Upper lobe of left lung (tissue), 6 donors: ENCODE measurements at places on chromosomes 1 and 21. TPM values are rescaled to one million over a fixed set of nuclear protein-coding genes. Genes with fewer than 3 reads are reported as not detected.
A peak's percentile ranks its signal among the peaks of the same experiment; 100 is the strongest.

GRCh38 chr1:30856260-30856790, 52.2 kb downstream of the SDC3 start:
- peaks cover 13% of the 10 kb centered on the region for H3K4me1 ChIP-seq
- H3K27me3 ChIP-seq, result no peaks in the 10 kb centered on the region
- no peak overlapping the region for H3K27ac ChIP-seq

Gene DHRS3
- total RNA-seq, result 126 TPM

Gene VPS26C
- total RNA-seq, result 56.2 TPM

Gene SNRPE
- total RNA-seq, result 20.0 TPM

GRCh38 chr21:46319186-46319585, 4.5 kb downstream of the C21orf58 start:
- H3K4me3 ChIP-seq, result no peak overlapping the region
- no peaks in the 10 kb centered on the region for H3K36me3 ChIP-seq

Gene SPRR5
- total RNA-seq, result not detected

Gene ACBD6
- total RNA-seq, result 57.5 TPM

DNA sequence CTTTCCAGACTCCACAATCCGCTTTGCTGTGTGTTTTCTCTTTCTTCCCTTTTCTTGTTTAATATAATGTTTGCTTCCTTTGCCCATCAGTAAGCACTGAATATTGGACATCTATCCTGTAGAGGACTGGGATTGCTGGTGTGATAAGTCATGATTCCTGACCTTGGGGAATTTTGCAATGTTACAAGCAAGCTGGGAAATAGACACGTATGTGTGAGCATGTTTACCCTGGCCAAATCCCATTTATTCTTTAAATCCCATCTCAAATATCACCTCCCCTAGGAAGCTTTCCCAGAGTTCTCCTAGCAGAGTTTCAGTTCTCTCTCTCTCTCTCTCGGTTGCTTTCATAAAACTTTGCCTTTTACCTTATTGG, 155.3 kb downstream of the ROR1 start:
- H3K27ac ChIP-seq, result no peak overlapping the region
- no peaks in the 10 kb centered on the region for H3K27me3 ChIP-seq
- H3K4me1 ChIP-seq, result peaks cover 13% of the 10 kb centered on the region
- H3K36me3 ChIP-seq, result no peaks in the 10 kb centered on the region
- no peak overlapping the region for H3K4me3 ChIP-seq
- DNase-seq, result no peak

Gene SMAP2
- total RNA-seq, result 73.7 TPM

DNA sequence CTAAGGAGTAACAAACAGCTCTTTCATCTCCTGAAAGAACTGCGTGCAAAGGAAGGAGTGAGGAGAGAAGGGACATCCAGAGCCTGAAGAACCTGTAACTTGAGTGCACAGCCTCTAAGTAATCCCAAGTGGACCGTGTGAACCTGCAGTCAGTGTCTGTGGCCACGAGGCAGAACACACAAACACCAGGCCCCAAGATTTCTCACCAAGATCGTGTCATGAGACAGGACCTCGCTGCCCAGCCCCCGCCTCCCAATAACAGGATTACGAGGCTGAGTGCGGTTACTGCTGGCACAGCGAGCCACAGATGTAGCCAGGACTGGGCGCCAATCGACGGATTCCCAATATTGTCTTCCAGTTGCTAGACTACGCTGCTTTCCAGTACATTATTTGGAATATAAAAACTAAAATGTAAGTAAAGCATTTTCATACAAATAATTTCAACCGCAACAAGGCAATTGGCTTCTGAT, 101.3 kb upstream of the SLC25A33 start:
- no peaks in the 10 kb centered on the region for H3K36me3 ChIP-seq
- H3K27ac ChIP-seq, result peak overlapping the region; percentile 36
- DNase-seq, result no peak
- no peak overlapping the region for H3K4me3 ChIP-seq
- H3K4me1 ChIP-seq, result peaks cover 17% of the 10 kb centered on the region
- no peaks in the 10 kb centered on the region for H3K27me3 ChIP-seq

GRCh38 chr21:42737951-42738590, 84.7 kb downstream of the PDE9A start:
- H3K4me3 ChIP-seq, result no peak overlapping the region
- no peaks in the 10 kb centered on the region for H3K36me3 ChIP-seq
- H3K27me3 ChIP-seq, result no peaks in the 10 kb centered on the region
- H3K27ac ChIP-seq, result peak overlapping the region; percentile 86

- H3K27me3 ChIP-seq, result no peaks in the 10 kb centered on the region
- H3K27ac ChIP-seq, result no peak overlapping the region
- H3K36me3 ChIP-seq, result no peaks in the 10 kb centered on the region
- no peak overlapping the region for H3K4me3 ChIP-seq
Observed at GRCh38 chr1:58497499-58497898, 49.0 kb downstream of the OMA1 start.

- H3K27me3 ChIP-seq, result no peaks in the 10 kb centered on the region
- peak; percentile 84 for DNase-seq
- H3K4me1 ChIP-seq, result peaks cover 29% of the 10 kb centered on the region
- no peak overlapping the region for H3K27ac ChIP-seq
Observed at GRCh38 chr1:156246781-156247459, 936 bp downstream of the PAQR6 start.

Gene ADGRB2
- 1.3 TPM for total RNA-seq
